KG1 (cell line): ENCODE measurements at places on chromosomes 7 and 10.

DNA sequence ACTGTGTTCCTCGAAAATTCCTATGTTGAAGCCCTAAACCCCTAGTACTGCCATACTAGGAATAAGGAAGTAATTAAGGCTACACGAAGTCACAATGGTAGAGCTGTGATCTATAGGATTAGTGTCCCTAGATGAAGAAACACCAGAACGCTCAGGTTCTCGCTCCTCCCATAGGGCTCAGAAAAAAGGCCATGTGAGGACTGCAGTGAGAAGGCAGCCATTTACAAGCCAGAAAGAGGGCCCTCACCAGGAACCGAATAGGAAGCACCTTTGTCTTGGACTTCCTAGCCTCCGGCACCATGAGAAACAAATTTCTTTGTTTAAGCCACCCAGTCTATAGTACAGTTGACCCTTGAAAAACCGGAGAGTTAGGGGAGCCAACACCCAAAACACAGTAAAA lies 46.2 kb downstream of the CACUL1 start:
- DNase-seq, result no peak

DNA sequence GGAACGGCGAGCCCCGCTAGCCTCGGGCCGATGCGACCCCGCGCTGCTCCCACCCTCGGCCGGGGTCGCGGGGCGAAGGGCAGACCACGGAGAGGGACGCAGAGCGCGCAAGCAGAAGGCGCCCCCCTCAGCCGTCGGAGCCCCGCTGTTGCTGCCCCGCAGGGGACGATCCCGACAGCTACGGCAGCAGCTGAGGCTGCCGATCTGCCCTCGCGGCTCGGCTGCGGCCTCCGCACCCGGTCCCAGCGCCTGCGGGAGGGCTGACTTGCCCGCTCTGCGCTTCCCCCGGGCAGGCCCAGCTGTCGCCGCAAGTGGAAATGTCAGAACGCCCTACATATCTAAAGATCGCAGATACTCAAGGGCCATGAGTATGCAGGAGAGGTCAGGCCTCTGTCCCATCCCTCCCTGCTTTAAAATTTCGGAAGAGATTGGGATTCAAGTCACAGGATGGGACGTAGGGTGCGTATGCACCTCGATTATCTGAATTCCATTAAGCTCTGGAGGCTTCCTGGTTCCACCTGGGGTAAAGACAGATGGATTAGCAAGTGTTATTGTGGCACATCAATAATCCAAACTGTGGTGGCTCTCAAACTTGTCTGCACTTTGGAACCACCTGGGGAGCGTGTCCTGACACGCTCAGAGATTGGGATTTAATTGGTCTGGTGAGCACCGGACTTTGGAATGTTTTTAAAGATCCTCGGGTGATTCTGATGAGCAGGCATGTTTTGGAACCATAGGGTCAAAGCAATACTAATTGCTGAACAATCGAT lies at the start of gene CRPPA:
CRPPA (minus strand) TSS at position 206 of the 770 bp plus-strand sequence. CDS start 216 bp downstream, outside the sequence.
- peak; percentile 50 for DNase-seq

DNA sequence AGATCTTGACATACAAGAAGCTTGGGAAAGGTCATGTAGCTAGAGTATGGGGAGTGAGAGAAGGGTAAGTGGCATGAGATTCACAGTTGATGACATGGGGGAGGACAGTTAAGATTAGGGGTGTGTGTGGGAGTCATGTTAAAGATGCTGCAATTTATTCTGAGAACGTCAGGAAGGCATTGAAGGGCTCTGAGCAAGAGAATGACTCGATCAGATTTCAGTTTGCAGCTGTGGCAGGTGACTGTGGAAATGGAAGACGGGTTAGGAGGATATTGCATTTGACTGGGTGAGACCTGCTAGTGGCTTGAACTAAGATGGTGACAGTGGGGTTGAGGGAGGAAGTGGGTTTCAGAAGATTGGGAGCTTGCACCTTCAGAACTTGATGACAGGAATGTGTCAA lies 5.6 kb downstream of the CDC123 start:
- DNase-seq, result no peak

DNA sequence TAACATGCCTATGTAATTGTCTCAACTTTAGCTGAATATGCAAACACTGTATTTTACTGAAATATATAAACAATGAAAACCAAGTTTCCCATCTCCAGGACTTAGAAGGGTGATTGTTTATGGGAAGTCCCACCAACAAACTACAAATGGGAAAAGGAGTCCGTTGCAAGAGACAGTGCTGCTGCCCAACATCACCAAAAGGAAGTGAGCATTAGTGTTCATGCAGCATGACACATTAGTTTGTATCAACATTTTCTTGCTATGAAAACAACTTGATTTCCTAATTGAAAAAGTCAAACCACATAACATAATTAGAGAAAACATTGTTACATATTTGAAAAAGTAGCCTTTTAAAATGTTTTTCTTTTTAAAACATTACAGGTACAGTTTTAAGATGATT lies 138.5 kb downstream of the ZNF438 start:
- DNase-seq, result no peak

- DNase-seq, result no peak
These were observed 580.5 kb downstream of the INHBA start for GRCh38 chr7:41122256-41122987.

GRCh38 chr7:127822822-127823508 lies 171.0 kb downstream of the SND1 start:
- no peak for DNase-seq

- no peak for DNase-seq
These were observed 47.9 kb downstream of the VWA2 start for GRCh38 chr10:114286921-114287320.

GRCh38 chr7:100655908-100656674 lies at the start of gene ACTL6B:
ACTL6B (minus strand) TSS chr7:100656448; CDS start chr7:100656354, 94 bp downstream.
- no peak for DNase-seq

GRCh38 chr10:104251443-104251842 lies 3.2 kb upstream of the GSTO1 start:
- DNase-seq, result no peak

DNA sequence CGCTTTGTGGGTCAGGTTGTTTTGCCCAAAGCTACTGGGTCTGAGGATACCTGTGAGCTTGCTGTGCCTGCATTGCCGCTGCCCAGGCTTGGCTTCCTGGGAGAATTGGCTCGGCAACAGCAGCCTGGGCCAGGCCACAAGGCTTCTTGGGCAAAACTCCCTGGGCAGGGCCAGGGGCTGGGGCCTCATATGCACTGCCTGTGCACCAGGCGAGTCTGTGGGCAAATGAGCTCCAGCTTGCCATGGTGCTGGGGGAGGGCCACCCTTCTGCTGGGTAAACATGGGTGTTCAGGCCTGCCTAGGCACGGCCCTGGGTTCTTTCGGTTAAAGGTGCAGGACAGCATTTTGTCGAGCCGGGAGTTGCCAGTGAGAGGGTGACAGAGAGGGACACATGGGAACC lies 19.4 kb downstream of the ZMIZ1 start:
- no peak for DNase-seq

GRCh38 chr10:11162828-11163599 lies 145.3 kb downstream of the CELF2 start:
- DNase-seq, result no peak

- DNase-seq, result no peak
These were observed 37.6 kb upstream of the PDCD4 start for GRCh38 chr10:110833941-110834628.

DNA sequence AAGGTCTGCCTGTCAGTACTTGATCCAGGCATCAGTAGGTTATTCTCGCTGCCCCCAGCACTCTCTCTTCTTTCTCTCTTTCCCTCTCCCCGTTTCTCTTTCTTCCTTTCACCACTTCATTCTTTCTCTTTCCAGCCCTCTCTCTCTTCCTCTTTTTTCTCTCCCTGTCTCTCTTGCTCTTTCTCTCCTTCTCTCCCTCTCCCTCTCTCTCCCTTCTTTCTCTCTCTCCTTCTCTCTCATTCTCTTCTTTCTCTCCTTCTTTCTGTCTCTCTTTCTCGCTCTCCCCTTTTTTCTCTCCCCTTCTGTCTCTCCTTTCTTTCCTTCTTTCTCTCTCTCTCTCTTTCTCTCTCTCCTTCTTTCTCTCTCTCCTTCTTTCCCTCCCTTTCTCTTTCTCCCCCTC lies 7.5 kb upstream of the DRGX start:
- DNase-seq, result no peak

DNA sequence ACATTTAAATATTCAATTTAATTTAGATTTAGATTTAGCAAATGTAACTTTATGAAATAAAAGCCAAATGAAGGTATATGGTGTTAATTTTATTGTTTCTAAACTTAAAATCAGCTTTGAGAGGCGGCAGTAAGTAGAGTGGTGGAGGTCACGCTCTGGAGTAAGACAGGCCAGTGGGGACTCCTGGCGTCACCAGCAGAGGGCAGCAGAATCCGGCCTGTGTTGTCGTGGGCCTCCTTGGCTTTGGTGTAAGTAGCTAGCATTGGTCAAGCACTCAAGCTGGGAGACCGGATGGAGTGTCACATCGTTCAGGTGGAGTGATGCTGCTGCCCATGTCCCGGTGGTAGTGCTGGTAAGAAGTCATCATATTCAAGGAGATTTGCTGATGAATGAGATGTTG lies 98.7 kb upstream of the DNAJB6 start:
- no peak for DNase-seq

DNA sequence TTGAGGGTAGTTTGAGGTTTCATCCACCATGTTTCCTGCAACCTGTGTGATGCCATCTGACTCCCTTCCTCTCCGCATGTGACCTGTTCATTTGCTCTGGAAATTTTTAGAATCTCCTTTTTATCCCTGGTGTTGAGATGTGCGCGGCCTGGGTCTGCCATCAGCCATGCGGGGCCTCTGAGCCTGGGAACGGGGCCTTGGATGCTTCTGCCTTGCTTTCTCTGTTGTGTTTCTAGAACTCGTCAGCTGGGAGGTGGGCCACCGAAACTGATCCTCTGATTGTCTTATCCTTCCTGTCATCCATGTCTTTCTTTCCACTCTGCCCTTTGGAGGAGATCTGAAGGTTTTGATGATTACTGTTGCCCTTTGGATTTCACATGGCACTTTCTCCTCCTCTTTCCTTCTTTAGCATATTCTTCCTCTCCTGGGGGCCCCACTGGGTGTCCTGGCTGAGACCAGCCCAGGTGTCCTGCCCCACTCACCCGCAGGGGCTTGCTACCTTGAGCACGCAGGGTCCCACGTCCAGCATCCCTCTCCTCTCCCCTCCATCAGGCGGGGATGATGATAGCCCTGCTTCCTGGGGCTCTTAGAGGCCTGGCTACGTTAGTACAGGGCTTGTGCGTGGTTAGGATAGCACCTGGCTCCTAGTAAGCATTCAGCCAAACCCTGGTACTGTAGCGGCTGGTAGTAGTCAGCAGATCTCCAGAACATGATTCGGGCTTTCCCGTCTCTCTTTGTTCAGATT lies 29.9 kb downstream of the PPP2R2D start:
- no peak for DNase-seq

- DNase-seq, result no peak
These were observed 20.6 kb upstream of the RASSF4 start for GRCh38 chr10:44938956-44939355.

GRCh38 chr10:1400101-1401070 lies 336.9 kb downstream of the ADARB2 start:
- DNase-seq, result no peak

DNA sequence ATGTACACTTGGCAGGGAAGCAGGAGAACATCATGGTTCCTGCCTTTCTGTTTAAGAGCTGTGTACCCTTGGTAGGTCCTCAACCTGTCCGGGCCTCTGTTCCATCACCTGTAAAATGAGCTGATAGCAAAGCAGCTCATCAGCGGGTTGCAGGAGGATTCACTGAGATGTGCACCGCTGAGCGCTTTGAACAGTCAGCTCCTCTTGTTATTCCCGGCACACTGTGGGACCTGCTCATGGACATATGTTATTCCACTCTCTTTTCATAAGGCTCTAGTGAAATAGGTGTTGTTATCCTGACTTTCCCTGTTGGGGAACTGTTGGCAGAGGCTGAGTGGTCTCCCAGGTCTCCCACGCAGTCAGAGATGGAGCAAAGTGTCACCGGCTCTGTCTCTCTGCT lies 497.5 kb upstream of the ZMIZ1 start:
- no peak for DNase-seq

- no peak for DNase-seq
These were observed 223.1 kb downstream of the FGFR2 start for GRCh38 chr10:121375172-121375571.

- no peak for DNase-seq
These were observed 98.4 kb downstream of the ADARB2 start for GRCh38 chr10:1638889-1639419.

DNA sequence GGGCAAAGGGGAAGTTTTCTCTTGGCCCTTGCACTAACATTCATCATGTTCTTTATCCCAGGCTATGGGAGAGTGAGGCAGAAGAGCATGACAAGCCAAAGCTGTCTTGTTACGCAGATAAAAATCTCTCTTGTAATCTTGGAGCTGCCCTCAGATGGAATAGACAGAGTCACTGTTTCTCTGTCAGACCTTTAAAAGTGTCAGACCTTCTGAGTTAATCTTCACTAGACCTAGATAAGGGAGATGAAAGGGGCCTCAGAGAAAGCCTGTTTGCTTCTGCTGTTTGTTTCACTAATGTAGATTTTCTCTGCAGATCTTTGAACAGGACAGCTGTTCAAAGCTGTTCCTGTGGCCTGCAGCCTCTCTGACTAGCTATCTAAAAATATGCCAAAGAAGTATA lies 112.9 kb downstream of the KIF20B start:
- DNase-seq, result no peak

- peak; percentile 5 for DNase-seq
These were observed 127.8 kb upstream of the ZNF746 start for GRCh38 chr7:149625340-149625946.

DNA sequence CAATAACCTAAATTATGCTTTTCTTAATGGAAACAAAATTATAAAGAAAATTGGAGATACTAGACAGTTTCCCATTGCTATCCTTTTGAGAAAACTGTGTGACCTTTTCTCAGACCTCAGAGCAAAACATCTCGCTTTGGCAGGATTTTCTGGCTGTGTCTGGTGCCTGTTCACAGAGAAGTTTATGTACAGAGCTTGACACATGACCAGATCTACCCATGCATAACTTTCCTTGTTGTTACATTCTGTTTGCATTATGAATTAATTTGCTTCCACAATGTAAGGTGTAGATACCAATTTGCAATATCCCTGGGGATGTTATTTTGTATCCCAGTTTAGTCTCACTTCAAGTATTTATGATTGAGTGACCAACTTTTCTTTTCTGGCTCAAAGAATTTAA lies 565.0 kb downstream of the XPNPEP1 start:
- no peak for DNase-seq

DNA sequence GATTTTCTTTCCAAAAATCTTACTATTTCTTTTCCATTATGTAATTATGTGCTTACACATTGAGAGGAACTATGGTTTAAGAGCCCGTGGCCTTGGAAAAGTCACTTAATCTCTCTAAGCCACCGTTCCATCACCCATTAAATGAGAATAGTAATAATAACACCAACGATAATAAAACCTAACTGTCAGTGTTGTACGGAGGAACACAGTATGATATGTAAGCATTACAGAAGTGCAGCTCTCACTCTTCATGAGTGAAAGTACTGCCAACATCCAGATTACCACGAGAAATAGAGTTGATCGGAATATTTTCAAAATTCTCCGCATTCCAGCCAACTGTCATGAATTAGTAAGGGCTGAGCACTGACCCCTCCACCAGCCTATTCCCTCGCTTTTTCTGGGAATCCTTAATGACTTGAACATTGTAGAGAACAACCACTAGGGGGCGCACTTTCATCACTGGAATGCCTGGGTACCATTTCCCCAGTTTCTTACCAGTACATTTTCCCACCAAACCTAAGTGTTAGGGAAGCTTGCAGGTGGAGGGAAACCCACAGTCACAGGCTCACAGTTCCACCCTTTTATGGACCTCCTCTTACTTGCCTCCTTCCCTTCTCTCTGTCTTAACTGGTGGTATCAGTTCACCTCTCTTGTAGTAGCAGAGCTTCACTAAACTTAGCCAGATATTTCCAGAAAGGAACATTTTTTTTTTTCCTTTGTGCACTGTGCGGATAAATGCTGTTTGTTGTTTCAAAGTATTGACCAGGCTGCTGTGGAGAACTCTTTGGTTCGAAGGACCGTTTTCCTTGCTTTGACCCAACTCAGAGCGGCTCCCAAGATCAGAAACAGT lies 27.8 kb downstream of the NKX2-3 start:
- peak; percentile 25 for DNase-seq
